ENCODE measurements at places on chromosomes 3 and 15.
A peak's percentile ranks its signal among the peaks of the same experiment; 100 is the strongest.

DNA sequence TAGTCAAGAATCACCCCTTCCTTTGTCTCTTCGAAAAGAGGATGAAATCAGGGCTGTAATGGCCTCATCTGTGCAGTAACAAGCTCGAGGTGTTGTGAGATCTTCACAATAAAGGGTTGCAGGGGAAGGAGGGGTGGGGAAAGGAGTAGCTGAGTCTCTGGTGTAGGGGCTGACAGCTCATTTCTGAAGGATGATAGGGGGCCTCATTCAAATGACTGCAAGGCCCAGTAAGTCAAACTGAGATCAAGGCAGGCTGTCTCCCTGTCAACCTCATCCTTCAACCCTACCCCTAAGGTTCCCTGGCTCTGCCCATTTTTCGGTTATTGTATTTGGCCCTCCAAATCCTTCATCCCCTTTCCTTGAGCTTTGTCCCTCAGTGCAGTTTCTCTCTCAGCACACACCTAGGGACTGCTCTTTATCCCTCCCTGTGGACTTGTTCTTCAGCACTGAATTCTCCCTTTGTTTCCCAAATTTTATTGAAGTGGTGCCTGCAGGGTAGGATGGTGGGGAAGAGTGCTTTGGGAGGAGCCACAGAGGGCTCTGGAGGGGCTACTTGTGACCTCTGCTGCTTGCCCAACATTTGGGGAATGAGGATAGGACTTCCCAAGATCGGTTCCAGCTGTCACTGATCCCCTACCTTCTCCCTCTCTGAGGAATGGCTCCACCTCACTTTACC is 38.1 kb downstream of the ZNF589 start:
- DNase-seq: no peak

DNA sequence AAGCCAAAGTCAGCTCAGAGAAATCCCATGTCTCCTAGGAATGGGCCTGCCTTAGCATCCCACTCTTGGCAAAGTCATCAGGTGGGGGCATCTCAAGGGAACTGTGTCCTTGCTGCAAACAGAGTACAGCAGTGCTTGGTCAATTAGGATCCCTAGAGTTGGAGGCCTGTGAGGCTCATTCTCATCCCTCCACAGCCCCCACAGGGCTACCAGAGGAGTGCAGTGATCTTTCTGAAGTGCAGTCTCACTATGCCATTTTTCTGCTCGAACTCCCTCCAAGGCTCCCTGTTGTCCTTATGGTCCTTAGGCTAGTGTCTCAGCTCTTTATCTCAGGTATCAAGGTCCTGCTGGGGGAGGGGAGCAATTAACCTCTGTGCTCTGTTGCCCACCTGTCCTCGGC is 31.1 kb downstream of the TMEM40 start:
- no peak for DNase-seq

DNA sequence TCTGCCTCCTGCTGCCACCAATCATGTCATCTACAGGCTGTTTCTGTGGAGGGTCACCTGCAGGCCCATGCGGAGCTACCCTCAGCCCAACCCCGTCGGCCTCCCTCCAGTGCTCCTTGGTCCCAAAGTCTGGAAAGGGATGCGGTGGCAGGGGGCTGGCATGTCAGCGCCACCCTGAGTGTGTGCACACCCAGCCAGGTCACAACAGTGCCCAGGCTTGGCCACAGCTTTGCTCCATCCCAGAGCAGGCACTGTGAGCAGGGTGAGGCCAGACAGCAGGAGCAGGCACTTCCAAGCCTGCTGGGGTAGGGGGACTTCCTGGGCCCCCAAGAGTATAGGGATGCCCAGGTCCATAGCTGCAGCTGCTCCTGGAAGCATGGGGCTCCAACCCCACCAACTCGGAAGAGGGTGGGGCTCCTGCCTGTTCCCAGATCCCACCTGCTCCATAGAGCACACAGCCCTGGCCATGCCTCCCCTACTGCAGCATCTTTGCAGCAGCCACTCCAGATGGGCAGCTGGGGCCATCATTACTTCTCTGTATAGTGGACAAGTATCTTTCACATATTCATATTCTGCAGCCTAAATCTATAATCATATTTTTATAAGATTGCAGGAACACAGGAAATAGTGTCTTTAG is 109.3 kb downstream of the CBLB start:
- no peak for DNase-seq

- DNase-seq: no peak
Measured at GRCh38 chr15:65060641-65061397, 7.0 kb downstream of the RASL12 start.

GRCh38 chr3:170482199-170482598 is 63.5 kb downstream of the CLDN11 start:
- DNase-seq: no peak

- DNase-seq: no peak
Measured at GRCh38 chr3:78101384-78101783, 1061.5 kb downstream of the ROBO2 start.

DNA sequence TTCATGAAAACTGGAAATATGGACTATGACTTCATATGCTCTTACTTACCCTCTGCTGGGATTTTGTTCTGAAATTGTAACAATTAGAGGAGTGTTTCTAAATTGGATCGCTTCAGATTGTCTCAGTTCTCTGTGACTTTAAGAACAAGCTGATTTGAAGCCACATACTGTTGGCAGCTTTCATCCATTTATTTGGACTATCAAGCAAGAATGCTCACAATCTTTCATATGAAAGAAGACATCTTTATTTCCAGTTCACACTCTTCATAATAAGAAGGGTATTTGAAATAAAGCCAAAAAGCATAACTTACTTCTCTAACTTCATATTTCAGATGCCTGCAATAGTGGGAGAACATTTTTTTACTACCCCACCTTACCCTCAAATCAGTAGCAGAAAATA is 491.6 kb upstream of the TPRG1 start:
- DNase-seq: no peak

- no peak for DNase-seq
Measured at GRCh38 chr3:13021141-13022114, 51.8 kb downstream of the IQSEC1 start.

- peak; percentile 21 for DNase-seq
Measured at GRCh38 chr3:194536871-194537637, 50.3 kb upstream of the ATP13A3 start.

- no peak for DNase-seq
Measured at GRCh38 chr15:71511796-71512681, 298.3 kb upstream of the NR2E3 start.

GRCh38 chr3:18778094-18778493 is 353.0 kb upstream of the SATB1 start:
- no peak for DNase-seq

DNA sequence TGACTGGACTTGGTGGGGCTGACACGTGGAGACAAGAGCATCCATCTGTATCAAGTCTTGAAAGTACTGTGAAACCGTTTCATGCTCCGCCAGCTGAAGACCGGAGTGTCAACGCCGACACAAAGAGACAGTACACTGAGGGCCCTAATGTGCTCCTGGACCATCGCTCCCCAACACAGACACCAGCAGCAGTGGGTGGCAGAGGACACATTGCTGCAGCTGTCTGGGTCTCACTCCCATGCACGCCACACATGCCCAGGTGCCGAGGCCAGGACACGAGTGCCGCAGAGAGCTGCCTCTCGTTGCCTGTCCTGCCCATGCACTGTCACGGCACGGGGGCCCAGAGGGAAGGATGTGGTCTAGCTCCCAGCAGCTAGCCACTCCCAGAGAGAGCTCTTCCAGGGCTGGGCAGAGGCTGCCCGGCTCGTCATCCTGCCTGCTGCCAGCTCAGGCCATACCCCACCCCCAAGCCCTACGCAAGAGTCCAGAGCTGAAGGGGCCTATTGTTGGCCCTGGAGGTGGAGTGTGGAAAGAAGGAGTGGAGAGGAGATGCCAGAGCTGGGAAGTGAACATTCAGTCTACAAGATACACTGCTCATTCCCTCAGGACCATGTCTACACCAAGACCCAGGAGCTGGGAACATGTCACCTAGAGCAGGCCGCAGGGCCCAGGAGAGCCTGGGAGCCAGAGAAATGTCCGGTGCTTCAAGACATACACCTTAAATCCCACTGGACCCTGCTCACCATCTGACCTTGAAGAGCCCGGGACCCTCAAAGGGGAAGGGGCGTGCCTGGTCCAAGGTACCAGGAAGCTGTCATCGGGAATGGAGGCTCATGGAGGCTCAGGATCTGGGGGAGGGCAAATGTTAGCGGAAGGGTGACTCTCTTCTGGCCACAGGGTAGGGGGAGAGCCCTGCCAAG is 7.7 kb downstream of the TNK2 start:
- DNase-seq: peak; percentile 65

DNA sequence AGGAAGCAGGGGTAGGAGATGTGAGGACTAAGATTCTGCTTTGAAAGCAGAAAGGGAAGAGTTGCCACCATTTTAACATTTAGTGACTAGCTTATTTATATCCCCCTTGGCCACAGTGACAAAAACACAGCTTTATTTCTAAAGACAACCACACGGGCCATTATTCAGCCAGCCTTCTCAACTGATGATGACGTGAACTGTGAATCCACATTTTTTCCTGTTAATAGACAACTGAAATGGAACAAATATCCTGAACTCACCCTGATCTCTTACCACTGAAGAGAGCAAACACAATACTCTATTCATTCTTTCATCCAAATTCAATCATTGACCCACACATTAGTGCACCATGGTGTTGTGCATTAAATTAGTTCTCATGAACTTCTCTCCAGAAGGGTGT is 145.1 kb downstream of the TNIK start:
- no peak for DNase-seq

GRCh38 chr3:24494618-24495325 is at the start of gene THRB:
THRB (minus strand) TSS chr3:24494850.
- no peak for DNase-seq

DNA sequence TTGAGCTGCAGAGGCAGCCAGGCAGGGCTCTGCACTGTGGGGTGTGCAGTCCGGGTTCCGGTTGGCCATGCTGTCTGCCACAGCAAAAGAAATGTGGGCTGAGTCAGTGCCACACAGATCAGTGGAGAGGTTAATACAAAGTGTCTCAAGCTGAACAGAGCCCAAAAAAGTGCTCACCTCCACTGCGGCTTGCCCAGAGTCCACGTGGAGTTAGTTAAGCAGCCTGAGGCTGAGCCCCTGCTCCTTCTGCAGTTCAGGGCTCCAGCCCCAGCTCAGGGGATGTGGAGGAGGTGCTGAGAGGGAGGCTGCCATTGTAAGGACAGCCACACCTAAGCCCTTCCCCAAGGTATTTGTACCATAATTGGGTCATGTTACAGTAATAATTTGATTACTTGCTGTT is 85.3 kb downstream of the LRRK1 start:
- DNase-seq: no peak

DNA sequence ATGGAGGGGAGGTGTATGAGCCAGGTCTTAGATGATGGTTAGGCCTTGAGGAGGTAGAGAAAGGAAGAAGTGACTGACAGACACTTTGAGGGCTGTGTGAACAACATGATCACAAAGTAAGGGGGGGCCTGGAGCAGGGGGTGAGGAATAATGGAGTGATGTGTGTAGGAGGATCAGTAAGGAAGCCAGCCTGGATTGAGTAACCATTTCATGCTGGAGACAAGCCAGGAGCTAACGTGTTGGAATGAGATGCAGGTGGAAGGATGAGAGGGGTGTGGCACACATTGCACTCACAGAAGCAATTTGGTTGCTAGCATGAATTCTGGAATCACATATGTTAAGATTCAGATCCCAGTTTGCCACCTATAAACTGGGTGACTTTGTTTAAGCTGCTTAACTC is 65.5 kb downstream of the BBX start:
- DNase-seq: no peak

DNA sequence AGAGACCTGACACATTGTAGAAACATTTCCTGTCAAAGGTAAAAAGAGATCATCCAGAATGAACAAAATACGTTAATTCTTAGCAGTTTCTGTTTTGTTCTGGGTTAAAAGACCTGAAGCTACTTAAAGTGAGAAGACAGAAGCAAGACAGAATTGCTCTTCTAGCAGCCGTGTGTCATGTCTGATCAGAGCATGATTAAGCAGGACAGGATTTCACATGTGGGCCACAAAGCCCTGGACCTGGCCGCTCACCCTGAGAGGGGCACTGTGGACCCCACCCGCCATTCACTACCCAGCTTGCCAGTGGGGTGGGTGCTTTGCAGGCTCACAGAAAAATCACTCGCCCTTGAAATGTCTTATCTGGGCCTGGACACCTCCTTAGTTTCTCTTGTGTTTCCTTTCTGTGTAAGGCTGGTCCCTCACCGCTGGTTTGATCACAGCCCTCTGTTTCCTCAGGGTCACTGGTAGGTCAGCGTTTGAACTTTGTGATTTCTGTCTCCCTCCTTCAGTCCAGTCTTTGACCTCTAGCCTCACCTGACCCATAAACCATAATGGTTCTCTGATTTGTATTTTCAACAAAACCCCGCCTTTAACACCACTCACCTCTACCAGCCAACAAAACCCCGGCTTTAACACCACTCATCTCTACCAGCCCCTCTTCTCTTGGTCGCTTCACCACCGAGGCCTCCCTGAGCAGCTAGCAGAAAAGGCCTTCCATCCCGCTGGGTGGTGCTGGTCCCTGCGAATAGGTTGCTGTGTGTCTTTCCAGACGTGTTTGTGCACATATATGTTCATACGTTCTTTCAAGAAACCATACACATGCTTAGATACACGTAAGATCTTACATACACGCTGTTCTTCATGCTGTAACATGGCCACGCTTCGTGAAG is 185.0 kb downstream of the OR4M2 start:
- peak; percentile 28 for DNase-seq

GRCh38 chr3:15116032-15116669 is 17.2 kb upstream of the RBSN start:
- DNase-seq: no peak
